ENCODE measurements at places on chromosomes 1 and 21.

GRCh38 chr1:13783551-13783950 lies 83.6 kb downstream of the PRDM2 start:
- DNase-seq: no peak

GRCh38 chr1:21620496-21620895 lies 48.7 kb downstream of the RAP1GAP start:
- peak; percentile 57 for DNase-seq

GRCh38 chr1:222814536-222815439 lies at the start of gene DISP1:
Gene DISP1 (plus strand): TSS chr1:222815039. CDS start chr1:222942824, 127,785 bp downstream.
- DNase-seq: peak; percentile 89

DNA sequence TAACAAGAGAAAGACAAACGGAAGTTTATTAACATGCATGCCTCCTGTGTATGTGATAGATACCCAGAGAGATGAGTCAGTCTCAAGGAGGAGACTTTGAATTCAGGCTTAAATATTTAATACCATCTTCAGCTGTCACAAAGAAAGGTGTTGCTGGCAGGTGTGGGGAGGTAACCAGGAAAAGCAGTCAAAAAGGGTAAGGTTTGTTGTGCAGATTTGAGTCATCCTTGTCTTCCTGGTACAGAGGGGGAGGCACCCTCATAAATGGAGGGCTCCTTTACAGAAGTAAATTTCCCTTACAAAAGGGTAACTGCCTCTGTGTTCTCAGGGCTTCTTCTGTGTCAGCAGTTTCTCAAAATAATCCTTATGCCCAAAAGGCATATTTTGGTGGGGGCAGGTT lies 75.2 kb upstream of the B3GALT5 start:
- no peak for DNase-seq

GRCh38 chr1:26882696-26883463 lies 7.2 kb downstream of the GPN2 start:
- no peak for DNase-seq

GRCh38 chr1:228280961-228281591 lies 73.2 kb downstream of the OBSCN start:
- no peak for DNase-seq

DNA sequence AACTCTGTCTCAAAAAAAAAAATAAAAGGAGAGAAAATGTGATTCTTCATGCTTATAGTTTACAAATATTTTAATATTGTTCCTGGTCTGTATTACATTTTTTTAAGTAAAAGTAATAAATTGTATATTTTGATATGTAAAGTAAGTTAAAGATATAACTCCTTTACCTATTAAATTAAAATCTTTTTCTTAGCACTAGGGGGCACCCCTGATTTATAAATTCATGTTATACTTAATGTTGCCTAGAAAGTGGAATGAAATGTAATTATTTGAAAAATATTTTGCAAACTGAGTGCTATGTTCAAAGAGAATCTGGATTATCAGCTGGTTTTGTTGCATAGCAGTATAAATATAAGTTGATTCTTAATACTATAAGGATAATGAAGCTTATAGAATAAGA lies 49.2 kb downstream of the RALGPS2 start:
- peak; percentile 2 for DNase-seq

GRCh38 chr1:240515505-240515904 lies 96.5 kb downstream of the GREM2 start:
- no peak for DNase-seq

DNA sequence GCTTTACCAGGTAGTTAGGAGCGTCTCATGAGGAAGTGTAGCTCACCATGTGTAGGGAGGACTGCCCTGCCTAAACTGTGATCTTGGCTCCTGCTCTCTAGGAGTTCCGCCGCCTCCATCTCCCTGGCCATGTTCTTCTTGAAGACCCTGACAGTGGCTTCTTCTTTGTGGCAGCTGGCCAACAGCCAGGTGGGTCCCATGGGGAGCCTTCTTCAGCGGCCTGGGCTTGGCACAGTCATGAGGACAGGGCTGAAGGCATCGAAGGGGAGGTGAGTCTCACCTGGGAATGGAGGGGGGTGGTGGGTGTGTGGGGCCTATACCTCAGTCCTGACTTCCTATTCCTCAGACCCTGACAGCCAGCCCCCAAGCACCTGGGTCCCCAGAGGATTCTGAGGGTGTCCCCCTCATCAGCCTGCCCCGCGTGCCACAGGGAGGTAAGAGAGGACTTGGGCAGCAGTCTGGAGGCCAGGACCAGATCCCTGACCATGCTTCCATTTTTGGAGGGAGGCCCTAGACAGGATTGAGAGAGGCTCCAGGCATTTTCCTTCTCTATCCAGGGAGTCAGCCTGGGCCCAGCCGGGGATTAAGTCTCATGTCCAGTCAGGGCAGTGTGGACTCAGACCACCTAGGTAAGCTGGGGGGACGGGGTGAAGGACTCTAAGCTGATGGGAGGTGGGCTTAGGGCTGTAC lies 21.4 kb downstream of the HYI start:
- DNase-seq: no peak

DNA sequence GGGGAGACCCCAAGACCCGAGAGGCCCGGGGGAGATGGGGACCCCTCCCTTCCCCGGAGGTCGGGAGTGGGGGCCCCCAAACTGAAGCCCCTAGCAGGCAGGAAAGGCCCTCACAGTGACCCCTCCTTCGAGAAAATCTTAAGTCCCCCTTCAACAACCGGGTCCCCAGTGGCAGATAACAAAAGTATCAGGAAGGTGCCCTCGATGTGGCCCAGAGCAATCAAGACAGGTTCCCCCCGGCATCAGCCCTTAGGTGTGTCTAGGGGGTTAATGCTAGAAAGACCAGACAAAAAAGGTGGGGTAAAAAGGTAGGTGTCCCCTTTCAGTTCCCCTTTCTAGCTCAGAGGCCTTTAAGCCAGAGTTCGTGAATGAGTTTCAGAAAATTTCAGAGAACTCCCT lies 282 bp upstream of the ECE1 start:
- no peak for DNase-seq

DNA sequence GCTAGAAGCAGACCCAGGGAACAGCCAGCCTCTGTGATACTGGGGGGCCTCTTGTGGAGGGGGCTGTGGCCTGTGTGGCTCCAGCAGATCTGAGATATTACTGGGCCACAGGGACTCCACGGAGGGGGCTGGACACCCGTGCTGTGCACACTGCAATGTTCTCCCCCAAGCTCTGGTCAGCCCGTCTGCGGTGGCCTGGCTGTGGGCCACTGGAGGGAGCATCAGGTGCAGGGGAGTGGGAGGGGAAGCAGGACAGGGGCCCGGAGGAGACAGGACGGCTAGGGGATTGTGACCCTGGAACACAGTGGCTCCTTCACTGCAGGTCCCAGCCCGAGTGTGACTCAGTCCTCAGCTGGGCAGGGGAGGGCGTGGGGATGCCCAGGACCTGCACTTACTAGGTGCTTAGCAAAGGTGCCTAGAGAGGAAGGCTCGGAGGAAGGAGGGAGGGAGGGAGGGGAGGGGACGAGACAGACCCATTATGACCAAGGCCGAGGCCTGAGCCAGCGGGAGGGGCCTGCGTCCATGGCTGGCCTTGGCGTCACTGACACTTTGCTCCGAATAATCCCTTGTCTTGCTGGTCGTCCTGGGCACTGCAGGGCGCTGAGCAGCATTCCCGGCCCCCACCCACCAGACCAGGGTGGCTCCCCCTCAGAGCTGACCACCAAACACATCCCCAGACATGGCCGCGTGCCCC lies 44.2 kb downstream of the PRDM16 start:
- DNase-seq: no peak

- DNase-seq: no peak
Measured at GRCh38 chr1:39117899-39118450, 86.5 kb upstream of the MACF1 start.

DNA sequence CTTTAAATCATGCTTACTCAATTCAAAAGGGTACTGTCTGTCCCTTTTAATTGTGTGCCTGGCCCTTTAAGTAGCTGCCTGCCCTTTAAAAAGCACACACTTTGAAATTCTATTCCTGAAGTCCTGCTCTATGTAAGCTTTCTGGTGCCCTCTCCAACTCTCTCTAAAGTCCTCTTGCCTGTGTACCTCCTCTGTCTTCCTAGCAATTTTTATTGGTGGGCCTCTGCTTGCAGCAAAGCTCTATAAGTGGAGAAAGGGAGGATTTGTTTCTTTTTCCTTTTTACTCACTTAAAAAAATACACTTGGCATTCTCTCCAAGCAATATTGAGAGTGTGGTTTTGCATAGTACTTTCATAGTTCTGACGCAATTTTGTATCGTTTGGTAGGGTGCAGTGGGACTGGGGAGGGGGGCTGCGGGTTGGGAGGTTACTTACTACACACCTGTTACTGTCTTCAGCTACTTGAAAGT lies 135.4 kb downstream of the LMO4 start:
- no peak for DNase-seq

- peak; percentile 92 for DNase-seq
Measured at GRCh38 chr21:35239811-35240219, 190.7 kb upstream of the RUNX1 start.

DNA sequence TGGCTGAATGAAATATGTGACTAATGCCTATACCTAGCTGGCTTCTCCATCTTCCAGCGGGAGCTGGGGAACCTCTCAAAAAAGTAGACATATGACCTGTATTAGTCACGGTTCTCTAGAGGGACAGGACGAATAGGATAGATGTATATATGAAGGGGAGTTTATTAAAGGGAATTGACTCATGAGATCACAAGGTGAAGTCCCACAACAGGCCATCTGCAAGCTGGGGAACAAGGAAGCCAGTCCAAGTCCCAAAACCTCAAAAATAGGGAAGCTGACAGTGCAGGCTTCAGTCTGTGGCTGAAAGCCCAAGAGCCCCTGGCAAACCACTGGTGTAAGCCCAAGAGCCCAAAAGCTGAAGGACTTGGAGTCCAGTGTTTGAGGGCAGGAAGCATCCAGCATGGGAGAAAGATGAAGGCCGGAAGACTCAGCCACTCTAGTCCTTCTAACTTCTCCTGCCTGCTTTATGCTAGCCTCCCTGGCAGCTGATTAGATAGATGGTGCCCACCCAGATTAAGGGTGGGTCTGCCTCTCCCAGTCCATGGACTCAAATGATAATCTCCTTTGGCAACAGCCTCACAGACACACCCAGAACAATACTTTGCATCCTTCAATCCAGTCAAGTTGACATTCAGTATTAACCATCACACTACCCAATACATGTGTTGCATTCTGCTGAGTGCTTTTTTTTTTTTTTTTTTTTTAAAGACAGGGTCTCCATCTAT lies 19.6 kb downstream of the OLIG1 start:
- DNase-seq: no peak

- no peak for DNase-seq
Measured at GRCh38 chr1:88021529-88021928, 662.5 kb upstream of the PKN2 start.

GRCh38 chr1:18463984-18464664 lies 16.6 kb upstream of the KLHDC7A start:
- no peak for DNase-seq

DNA sequence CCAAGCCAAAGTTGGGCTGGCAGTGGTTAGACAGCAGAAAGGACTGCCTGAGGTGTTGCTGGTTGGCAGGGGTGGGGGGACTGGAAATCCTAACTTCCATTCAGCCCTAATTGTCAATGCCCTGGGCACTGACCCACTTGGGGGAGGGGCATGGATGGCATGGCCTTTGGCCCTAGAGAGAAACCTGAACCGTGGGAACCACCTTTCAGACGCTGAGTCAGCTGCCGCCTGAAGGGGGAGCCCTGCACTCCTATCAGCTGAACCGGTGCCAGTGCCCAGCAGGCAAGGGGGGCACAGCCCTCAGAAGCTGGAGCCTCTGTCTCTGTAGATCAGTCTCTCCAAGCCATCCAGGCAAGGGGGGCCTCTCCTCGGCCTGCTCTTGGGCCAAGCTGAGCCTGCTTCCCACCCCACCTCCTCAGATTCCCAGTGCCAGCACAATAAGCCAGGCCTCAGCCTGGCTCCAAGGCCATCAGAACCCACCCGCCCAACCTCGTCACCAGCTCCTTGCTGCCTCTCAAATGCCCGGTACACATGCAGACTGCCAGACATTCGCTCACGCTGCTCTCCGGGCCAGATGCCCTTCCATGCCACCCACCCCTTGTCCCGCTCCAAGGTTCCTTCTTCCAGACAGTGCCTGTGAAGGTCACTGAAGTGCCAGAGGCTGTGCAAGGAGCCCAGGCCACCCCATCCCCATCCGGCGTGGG lies 11.6 kb downstream of the TINAGL1 start:
- DNase-seq: peak; percentile 50

- DNase-seq: peak; percentile 89
Measured at GRCh38 chr1:153626904-153627714, at the start of gene S100A13. Gene S100A13 (minus strand): TSS chr1:153627505. CDS start chr1:153626472, 1,033 bp downstream.

GRCh38 chr1:8219530-8219929 lies 98.4 kb upstream of the SLC45A1 start:
- no peak for DNase-seq

Data from NCI-H1092 (cell line).